ENCODE measurements at places on chromosomes 11 and 22.

DNA sequence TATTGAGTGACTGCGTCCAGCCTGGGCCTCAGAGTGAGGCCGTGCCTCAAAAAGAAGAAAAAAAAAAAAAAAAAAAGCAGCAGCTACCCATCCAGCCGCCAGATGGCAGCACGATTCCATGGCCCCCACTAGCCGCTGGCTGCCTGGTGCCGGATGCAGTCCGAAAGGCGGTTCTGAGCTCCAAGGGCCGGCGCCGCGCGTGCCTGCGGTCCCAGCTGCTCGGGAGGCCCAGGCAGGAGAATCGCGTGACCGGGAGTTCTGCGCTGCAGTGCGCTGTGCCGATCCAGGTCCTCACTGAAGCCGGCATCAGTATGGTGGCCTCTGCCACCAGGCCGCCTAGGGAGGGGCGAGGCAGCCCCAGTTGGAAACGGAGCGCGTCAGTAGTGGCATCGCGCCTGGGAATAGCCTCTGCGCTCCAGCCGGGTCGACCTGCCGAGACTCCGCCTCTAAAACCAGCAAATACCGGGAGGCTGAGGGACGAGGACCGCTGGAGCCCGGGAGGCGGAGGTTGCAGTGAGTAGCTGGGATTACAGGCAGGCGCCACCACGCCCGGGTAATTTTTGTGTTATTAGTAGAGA lies 19.3 kb downstream of the SCARF2 start:
- peak; percentile 64 for DNase-seq

DNA sequence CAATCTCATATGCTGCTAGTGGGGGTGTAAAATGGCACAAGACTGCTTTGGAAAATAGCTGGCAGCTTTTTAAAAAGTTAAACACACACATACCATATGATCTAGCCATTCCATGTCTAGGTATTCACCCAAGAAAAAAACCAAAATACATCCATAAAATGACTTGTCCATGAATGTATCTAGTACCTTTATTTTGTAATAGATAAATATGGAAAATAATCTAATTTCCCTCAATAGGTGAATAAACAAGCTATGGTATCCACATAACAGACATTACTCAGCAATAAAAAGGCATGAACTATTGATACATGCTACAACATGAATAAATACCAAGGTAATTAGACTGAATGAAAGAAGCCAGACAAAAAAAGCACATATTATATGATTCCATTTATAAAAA lies 22.9 kb downstream of the RNF141 start:
- DNase-seq, result no peak

DNA sequence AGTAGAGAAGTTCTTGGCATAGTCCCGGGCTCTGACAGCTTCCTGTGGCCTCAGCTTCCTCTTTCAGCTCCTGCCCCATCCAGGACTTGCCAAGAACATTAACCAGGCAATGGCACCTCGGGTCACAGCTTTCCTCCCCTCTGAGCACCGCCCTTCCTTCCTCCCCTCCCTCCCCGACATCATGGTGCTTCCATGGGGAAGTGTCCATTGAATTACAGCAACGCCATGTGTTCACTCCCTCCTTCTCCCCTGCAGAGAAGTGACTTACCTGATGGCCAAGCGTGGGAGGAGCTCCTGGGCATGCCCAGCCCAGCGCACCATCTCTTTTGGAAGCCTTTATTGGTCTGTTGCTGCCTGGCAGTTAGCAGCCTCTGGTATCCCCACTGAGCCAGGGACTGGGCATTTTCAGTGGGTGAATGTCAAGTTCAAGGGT lies 25.8 kb upstream of the DAGLA start:
- peak; percentile 69 for DNase-seq

GRCh38 chr11:7533199-7534041 lies 19.6 kb downstream of the PPFIBP2 start:
- DNase-seq, result no peak

DNA sequence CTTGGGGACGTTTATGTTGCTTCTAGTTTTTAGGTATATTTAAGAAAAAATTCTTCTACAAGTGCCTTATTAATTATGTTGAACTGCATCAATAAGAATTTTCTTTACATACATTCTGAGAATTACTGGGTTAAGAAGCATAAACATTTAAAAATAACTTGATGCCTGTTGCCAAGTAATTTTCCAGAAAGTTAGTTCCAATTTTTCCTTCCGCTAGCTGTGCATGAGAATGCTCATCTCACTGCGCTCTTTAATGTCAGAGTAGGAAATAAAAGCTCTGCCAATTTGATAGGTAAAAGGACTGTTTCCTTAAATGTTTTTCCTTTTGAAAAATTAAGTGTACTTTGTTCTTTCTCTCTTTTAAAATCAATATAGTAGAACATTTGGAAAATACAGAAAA lies 113.1 kb upstream of the ZBED5 start:
- no peak for DNase-seq

DNA sequence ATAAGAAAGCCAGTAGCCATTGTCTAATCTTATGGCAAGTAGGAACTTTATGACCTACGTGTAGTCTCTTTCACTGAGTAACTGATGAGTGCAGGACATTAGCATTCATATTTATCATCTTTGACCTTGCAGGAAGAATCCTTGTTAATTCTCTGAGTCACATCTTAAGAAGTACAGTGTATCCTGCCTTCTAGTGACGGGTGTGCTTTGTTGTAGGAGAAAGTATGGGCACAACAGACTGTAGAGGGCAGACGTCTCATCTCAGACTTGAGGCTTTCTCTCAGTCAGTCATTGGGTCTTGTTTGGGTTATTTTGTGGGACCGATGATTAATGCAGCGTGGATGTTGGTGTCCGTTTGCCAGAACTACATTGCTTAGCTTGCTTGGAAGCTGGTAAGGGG lies 6.8 kb downstream of the RNF214 start:
- DNase-seq, result no peak

- DNase-seq, result no peak
Observed at GRCh38 chr22:27999876-28000275, 80.8 kb upstream of the PITPNB start.

GRCh38 chr11:63567044-63567840 lies 4.1 kb upstream of the PLAAT2 start:
- DNase-seq, result peak; percentile 88

DNA sequence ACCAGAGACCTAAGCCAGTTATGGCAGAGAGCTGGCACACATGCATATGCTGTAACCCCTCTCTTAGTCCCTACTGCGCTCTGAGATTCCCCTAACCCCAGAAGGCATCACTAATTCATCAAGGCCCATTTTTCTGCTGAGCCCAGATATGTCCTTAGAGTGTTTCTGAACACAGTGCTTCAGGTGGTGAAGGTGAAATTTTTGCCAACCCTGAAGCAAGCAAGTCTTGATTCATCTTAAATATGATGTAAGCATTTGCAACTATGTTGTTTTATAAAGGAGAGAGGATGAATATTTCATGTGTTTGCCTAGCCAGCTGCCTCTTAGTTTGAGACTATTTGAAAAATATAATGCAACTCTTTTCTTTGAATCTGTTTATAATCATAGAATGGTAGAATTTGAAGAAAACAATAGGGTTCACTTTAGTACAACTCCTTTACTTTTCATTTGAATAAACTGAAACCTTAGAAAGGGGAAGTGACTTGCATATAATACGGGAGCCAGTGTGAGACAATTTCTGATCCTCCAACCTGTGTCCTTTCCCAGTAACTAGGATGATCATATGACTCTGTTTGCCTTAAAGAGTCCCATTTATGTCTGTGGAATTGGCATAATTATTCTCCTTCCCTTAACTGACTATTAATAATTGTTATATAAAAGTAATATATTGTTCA lies 194.3 kb upstream of the MTNR1B start:
- DNase-seq, result peak; percentile 23

DNA sequence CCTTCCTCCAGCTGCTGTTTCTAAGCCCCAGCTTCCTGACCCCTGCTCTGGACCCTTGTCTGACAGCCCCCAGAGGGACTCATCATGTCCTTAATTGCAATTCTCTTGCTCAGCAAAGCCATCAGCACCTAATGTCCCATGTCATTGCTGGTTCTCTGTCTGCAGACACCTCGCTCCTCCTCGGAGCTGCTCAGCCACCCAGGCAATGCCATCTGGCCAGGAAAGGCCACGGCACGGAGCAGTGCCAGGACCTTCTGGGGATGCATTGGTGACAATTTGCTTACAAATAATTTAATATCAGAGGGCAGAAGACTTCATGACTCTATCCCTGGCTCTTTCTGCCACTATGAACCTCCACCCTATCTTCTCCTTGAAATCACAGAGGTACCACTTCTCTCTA lies 107.0 kb upstream of the THY1 start:
- no peak for DNase-seq

DNA sequence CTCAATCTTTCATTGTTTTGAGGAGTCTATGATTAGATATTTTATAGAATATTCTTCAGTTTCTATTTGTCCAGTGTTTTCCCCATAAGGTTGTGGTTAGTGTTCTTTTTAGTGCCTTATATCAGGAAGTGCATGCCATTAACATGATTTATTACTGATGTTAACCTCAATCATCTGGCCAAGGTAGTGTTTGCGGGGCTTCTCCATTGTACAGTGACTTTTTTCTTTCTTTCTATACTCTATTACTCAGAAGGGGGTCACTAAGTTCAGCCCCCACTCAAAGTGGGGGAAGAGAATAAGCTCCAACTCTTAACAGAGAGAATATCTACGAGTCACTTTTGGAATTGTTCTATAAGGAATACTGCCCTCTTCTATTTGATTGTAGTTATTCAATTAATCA lies 415.8 kb downstream of the DYNC2H1 start:
- DNase-seq, result no peak

- no peak for DNase-seq
Observed at GRCh38 chr11:46044601-46045000, 76.7 kb downstream of the PHF21A start.

DNA sequence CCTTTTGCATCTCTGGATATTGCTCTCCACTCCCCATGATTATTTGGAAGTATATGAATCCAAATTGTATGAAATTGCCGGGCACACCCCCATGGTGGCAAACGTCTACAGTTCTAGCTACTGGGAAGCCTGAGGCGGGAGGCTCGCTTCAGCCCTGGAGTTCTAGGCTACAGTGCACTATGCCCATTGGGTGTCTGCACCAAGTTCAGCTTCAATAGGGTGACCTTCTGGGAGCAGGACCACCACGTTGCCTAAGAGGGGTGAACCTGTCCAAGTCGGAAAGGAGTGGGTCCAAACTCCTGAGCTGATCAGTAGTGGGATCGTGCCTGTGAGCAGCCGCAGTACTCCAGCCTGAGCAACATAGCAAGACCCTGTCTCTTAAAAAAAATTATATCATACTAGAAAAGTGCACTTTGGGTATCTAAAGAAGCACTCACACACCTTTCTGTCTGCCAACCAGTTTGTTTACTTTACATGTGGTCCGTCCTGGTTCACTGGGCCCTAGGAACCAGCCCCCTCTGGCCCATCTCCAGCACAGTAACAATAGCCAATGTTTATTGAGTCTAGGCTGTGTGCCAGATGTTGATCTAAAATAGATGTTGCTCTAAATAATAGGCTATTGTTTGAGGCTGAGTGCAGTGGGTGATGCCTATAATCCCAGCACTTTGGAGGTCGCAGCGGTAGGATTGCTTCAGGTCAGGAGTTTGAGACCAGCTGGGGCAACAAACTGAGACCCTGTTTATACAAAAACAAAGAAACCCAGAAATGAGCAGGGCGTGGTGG lies 16.4 kb upstream of the KAT5 start:
- no peak for DNase-seq

DNA sequence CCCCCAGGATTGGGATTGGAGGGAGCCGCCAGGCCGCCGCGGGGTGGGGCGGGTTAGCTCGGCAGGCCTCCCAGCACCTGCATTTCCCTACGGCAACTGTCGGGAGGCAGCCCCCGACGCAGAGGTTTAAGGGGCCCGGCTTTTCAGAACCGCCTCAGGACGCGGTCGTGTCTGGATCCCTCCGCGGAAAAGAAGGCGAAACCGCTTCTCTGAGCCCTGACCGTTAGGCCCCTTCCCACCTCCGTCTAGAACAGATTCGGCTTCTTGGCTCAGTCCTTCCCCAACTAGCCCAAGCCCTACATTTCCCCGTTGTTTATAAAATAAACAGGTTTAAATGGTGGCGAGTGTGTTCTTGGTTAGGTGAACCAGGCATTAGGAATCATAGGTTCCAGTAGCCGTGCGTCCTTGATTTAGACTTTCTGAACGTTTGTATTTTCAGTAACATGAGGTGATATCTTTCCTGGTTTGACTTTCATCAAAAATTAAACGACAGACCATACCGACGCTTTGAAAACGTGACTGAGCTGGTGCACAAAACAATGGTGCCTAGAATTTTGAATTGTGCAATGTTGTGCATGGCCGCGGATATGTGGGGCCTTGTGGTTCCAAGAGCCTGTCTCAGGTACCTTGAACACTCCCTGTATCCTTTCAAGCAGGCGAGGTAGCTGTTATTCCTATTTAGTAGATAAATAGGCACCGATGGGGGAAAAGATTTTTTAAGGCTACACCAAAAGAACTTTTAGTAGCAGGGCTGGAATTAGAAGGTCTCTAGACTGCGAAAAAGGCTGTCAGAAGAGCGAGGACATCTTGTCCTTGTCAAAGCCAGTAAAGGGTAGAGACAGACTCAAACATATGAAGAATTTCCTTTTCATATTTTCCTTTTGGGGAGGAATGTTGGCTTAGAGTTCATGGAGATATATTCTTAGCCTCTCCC lies 1.2 kb upstream of the HSPA8 start:
- DNase-seq, result peak; percentile 53

GRCh38 chr11:81869351-81870065 lies 864.2 kb downstream of the FAM181B start:
- DNase-seq, result no peak

DNA sequence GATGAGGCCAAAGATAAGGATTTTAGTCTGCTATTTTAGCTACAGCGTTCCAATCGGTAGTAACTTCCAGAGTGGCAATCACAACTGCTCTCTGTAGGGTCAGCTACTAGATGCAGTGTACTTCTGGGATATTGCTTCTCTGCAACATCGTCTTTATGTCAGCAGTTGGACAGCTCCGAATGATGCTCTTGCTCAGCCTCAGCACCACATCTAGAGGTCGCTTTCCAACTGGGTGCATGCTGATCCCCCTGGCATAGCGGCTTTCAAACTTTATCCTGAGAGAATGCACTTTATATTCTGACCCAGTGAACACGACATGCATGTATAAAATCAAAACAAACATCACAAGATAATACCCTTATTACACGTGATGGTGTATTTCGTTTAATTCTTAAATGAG lies 219.6 kb downstream of the C11orf87 start:
- DNase-seq, result no peak
